ENCODE measurements at places on chromosomes 2 and 18.

- no peak overlapping the region for H3K27ac ChIP-seq
- H3K4me1 ChIP-seq, result peaks cover 4% of the 10 kb centered on the region
- peak; percentile 39 for DNase-seq
- peaks cover 33% of the 10 kb centered on the region for H3K27me3 ChIP-seq
Measured at GRCh38 chr18:34493099-34493544, 217.0 kb upstream of the DTNA start.

DNA sequence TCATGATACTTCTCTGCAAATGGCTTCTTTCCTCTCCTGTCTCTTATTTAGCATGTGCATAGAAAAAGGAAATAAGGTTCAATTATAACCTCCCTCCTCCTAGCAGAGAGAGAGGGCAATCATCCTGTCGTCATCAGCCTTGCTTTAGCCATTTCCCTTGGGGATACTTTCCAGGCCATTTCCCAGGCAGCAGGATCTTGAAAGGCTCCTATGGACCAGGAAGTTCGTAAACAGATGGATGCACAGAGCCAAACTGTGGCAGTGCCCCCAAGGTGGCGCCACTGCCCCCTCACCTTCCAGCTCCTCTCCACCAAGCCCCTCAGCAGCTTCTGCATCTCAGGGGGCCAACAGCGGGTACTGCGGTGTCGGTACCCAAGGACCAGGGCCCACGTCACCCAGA is 157.4 kb downstream of the DTNA start:
- peaks cover 8% of the 10 kb centered on the region for H3K27me3 ChIP-seq
- peaks cover 27% of the 10 kb centered on the region for H3K4me1 ChIP-seq
- DNase-seq, result no peak
- no peak overlapping the region for H3K4me3 ChIP-seq
- no peak overlapping the region for H3K27ac ChIP-seq

DNA sequence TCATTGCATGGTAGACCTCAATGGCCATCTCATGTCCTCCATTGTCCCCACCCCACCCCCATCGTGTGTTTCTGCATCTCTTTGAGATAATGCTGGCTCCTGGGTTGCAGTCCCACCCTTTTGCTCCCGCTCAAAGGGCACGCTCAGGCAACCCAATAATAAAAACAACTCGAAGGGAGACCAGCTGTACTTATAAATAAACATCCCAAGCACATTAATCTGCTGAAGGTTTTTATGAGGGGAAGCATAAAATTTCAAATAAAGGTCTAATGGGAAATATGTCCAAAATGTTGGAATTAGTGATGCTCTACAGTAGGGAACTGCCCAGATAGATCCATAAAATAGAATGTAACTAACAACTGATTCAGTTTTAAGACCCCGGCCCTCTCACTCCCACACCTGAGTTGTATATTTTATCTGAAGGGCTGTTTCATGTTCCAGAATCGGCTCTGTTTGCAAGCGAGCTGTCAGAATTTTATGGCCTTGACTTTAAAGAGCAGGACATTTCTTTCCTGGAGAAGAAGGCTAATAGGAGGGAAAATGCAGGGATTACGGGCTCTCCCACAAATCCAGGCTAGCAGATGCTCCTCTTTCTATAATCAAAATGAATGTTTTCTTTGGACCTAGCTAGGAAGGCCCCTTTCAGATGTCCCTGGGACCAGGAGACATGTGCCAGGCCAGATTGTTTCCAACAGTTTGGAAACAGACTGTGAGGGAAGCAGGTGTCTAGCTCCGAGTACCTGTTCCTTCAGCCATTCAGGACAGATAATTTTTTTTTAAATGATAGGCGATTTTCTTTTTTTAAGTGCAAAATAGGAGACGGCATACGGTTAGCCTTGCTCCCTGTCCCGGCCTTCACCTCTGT is 103.7 kb downstream of the APOB start:
- H3K4me1 ChIP-seq, result no peaks in the 10 kb centered on the region
- H3K27me3 ChIP-seq, result no peaks in the 10 kb centered on the region
- H3K4me3 ChIP-seq, result no peak overlapping the region
- H3K36me3 ChIP-seq, result no peaks in the 10 kb centered on the region

DNA sequence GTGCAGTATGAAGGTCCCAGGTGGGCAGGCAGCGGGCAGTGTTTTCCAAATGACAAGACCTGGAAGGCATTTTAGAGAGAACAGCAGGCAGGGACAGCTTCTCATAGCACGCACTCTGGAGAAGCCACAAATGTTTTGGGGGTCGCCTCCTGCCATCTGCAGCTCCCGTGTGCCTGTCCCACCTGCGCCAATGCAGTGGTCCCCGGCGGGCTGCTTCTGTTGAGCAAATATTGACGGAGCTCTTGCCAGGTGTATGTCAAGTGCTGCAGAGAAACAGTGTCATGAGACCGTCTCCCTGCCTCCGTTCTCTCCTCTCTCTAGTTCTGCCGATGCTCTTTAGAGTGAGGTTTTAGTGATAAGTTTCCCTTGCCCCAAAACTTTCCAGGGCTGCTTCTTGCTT is 174.8 kb downstream of the LDLRAD4 start:
- H3K27ac ChIP-seq, result no peak overlapping the region
- DNase-seq, result no peak
- no peak overlapping the region for H3K4me3 ChIP-seq
- H3K4me1 ChIP-seq, result peaks cover 13% of the 10 kb centered on the region
- no peaks in the 10 kb centered on the region for H3K27me3 ChIP-seq

- H3K4me1 ChIP-seq, result peaks cover 14% of the 10 kb centered on the region
- no peaks in the 10 kb centered on the region for H3K36me3 ChIP-seq
- peaks cover 51% of the 10 kb centered on the region for H3K27me3 ChIP-seq
- DNase-seq, result no peak
- H3K4me3 ChIP-seq, result no peak overlapping the region
Measured at GRCh38 chr2:111678651-111679050, 205.3 kb downstream of the ANAPC1 start.

DNA sequence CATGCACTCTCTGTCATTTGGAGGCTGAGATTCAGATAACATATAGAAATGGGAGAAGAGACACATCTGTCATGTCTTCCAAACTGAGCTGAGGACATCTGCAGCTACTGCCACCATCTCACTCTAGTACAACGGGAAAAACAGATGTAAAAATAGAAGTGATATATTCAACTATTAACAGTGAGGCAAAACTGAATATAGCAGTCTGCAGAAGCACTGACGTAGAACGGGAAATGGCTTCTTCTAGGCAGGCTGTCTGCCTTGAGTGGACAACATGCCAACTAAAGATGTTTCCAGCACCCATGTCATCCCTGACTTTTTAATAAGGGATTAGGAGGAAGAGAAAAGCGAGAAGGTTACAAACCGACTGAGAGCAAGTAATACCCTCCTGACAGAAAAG is 51.6 kb downstream of the MRPL33 start:
- no peaks in the 10 kb centered on the region for H3K4me1 ChIP-seq
- H3K27ac ChIP-seq, result no peak overlapping the region
- no peaks in the 10 kb centered on the region for H3K36me3 ChIP-seq
- no peak overlapping the region for H3K4me3 ChIP-seq
- DNase-seq, result no peak
- no peaks in the 10 kb centered on the region for H3K27me3 ChIP-seq

GRCh38 chr2:106274668-106275067 is 80.6 kb upstream of the UXS1 start:
- H3K27me3 ChIP-seq, result peaks cover 12% of the 10 kb centered on the region
- no peak overlapping the region for H3K27ac ChIP-seq
- peaks cover 7% of the 10 kb centered on the region for H3K4me1 ChIP-seq
- no peaks in the 10 kb centered on the region for H3K36me3 ChIP-seq

DNA sequence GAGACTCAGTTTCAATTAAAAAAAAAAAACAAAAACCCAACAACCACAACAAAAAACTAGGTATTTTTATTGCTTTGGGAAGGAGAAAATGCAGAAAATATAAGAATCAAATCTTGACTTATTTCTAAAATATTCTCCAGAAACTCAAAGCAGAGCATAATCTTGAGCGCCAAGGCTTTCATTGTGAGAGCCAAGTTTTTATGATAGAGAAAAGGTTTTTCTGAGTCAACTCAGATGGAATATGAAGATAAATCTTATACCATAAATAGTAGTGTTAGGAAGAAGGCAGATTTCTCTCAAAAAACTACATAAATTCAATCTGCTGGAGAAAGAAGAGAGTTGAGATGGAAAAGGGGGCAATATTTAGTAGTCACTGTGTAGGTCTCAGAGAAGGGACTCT is 121.2 kb upstream of the OSR1 start:
- H3K27me3 ChIP-seq, result peaks cover 32% of the 10 kb centered on the region
- H3K27ac ChIP-seq, result no peak overlapping the region
- no peaks in the 10 kb centered on the region for H3K36me3 ChIP-seq
- no peak overlapping the region for H3K4me3 ChIP-seq

DNA sequence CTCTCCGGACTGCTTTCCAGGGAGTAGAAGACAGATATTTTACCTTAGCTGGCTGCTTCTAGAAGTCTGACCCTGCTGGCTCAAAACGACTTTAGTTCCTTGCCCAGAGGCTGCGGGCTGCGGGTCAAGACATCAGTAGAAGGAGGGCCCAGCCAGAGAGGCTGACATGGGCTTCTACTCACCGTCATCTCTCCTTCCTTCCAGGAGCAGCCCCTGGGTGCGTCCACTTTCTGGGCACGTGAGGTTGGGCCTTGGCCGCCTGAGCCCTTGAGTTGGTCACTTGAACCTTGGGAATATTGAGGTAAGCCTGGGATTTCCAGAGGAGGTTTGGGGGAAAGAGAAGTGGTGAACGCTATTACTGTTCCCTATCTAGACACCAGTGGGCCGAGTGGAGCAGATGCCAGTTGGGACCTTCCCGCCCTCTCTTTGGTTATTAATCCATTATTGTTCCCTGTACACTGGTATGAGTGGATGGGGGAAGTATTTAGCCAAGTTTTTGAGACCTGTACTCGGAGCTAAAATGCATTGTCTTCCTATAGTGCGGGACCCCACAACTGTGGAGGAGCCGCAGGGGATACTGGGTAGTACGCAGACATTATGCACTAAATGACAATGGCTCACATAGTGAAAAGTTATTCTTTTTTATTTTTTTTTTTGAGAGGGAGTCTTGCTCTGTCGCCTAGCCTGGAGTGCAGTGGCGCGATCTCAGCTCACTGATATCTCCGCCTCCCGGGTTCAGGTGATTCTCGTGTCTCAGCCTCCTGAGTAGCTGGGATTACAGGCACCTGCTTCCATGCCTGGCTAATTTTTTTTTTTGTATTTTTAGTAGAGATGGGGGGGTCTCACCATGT is 26.3 kb upstream of the CASP8 start:
- H3K4me3 ChIP-seq, result peak overlapping the region; percentile 91
- H3K27me3 ChIP-seq, result no peaks in the 10 kb centered on the region
- peaks cover 33% of the 10 kb centered on the region for H3K36me3 ChIP-seq
- H3K4me1 ChIP-seq, result peaks cover 48% of the 10 kb centered on the region

GRCh38 chr2:184040230-184040629 is 558.1 kb upstream of the ZNF804A start:
- DNase-seq, result no peak
- no peaks in the 10 kb centered on the region for H3K36me3 ChIP-seq
- H3K4me1 ChIP-seq, result no peaks in the 10 kb centered on the region
- no peaks in the 10 kb centered on the region for H3K27me3 ChIP-seq
- H3K4me3 ChIP-seq, result no peak overlapping the region
- no peak overlapping the region for H3K27ac ChIP-seq

GRCh38 chr2:150256736-150257135 is 230.7 kb downstream of the RND3 start:
- no peak overlapping the region for H3K27ac ChIP-seq
- H3K4me1 ChIP-seq, result no peaks in the 10 kb centered on the region
- H3K4me3 ChIP-seq, result no peak overlapping the region
- no peaks in the 10 kb centered on the region for H3K36me3 ChIP-seq
- no peak for DNase-seq

- no peak overlapping the region for H3K4me3 ChIP-seq
- no peak for DNase-seq
- H3K27ac ChIP-seq, result no peak overlapping the region
- H3K27me3 ChIP-seq, result no peaks in the 10 kb centered on the region
- peaks cover 41% of the 10 kb centered on the region for H3K36me3 ChIP-seq
Measured at GRCh38 chr2:39772812-39773152, 6.3 kb downstream of the THUMPD2 start.

GRCh38 chr18:48613589-48614404 is 75.0 kb downstream of the CTIF start:
- H3K27ac ChIP-seq, result no peak overlapping the region
- no peaks in the 10 kb centered on the region for H3K4me1 ChIP-seq
- H3K36me3 ChIP-seq, result no peaks in the 10 kb centered on the region
- no peaks in the 10 kb centered on the region for H3K27me3 ChIP-seq

GRCh38 chr2:239535413-239536144 is 134.8 kb upstream of the HDAC4 start:
- H3K4me3 ChIP-seq, result no peak overlapping the region
- no peaks in the 10 kb centered on the region for H3K36me3 ChIP-seq
- no peak for DNase-seq

GRCh38 chr2:129165006-129165405 is 814.5 kb upstream of the RAB6C start:
- H3K36me3 ChIP-seq, result no peaks in the 10 kb centered on the region
- H3K27ac ChIP-seq, result no peak overlapping the region
- H3K4me3 ChIP-seq, result no peak overlapping the region
- DNase-seq, result no peak
- no peaks in the 10 kb centered on the region for H3K27me3 ChIP-seq

DNA sequence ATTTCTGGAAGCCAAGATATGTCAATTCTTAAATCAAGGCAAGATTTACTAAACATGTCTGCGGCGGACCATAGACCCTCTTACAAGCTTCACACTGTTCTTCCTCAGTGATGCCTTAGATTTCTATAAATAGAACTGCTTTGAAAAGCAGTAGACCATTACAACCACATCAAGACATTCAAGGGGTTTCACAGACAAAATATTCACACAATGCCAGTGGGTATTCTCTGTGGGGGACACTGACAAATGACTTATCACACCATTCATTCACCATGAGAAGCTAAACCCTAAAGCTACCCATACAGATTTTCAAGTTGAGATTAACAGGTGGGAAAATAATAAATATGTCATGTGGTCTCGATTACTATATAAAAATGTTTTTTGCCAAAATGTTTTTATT is 15.9 kb upstream of the LRRTM4 start:
- H3K27ac ChIP-seq, result no peak overlapping the region
- DNase-seq, result no peak
- no peak overlapping the region for H3K4me3 ChIP-seq
- H3K36me3 ChIP-seq, result no peaks in the 10 kb centered on the region
- no peaks in the 10 kb centered on the region for H3K27me3 ChIP-seq

- H3K36me3 ChIP-seq, result no peaks in the 10 kb centered on the region
- peaks cover 4% of the 10 kb centered on the region for H3K4me1 ChIP-seq
- H3K27ac ChIP-seq, result no peak overlapping the region
- DNase-seq, result no peak
Measured at GRCh38 chr2:216873573-216873972, 13.7 kb upstream of the TNP1 start.

- no peaks in the 10 kb centered on the region for H3K27me3 ChIP-seq
- DNase-seq, result no peak
- no peak overlapping the region for H3K27ac ChIP-seq
- H3K4me3 ChIP-seq, result no peak overlapping the region
Measured at GRCh38 chr18:34033968-34034367, 190.7 kb downstream of the NOL4 start.

- H3K36me3 ChIP-seq, result peaks cover 34% of the 10 kb centered on the region
- no peaks in the 10 kb centered on the region for H3K27me3 ChIP-seq
- DNase-seq, result peak; percentile 43
- H3K4me1 ChIP-seq, result peaks cover 68% of the 10 kb centered on the region
- peak overlapping the region; percentile 82 for H3K27ac ChIP-seq
Measured at GRCh38 chr2:98730053-98730706, 752 bp downstream of the MGAT4A start.

Data from T-helper 2 cell treated with Interferon-gamma antibody and Interleukin-4, amounts not matched to agents 5 μg/mL and 100 μg/mL, for 36 hours (primary cell).